IMR-90 (cell line): ENCODE measurements at places on chromosomes 4 and X. TPM values are rescaled to one million over a fixed set of nuclear protein-coding genes. Genes with fewer than 3 reads are reported as not detected.
A peak's percentile ranks its signal among the peaks of the same experiment; 100 is the strongest.

DNA sequence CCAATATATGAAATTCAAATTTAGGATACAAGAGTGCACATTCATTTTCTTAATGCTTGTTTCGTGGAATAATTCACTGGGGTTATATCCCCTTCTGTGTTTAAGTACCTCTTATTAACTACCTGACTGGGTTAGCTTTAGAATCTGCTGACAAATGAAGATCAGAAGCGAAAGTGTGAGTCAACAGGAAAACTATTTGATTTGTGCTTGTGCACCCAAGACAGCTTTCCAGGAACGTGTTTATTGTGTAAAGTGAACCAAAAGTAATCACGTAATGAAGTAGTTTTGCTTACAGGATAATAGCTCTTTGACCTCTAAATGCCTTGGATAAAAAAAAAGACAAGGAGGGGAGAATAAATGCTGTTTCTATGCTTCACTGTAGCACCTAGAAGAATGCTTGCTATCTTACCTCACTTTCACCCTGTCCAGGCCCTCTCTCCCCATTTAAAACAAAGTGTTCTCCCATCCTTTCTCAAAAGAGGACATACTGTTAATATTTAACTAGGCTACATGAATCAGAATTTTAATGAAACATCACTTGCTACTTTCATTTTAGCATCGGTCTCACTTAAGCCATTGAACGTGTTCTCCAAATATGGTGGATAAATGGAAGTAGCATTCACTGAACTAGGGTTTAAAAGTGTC is 141.9 kb downstream of the THOC2 start:
- no peak overlapping the region for H3K27ac ChIP-seq
- DNase-seq, result peak; percentile 22
- H3K4me1 ChIP-seq, result no peaks in the 10 kb centered on the region
- H3K27me3 ChIP-seq, result no peaks in the 10 kb centered on the region
- no peaks in the 10 kb centered on the region for H3K36me3 ChIP-seq

GRCh38 chrX:50893466-50893865 is 17.1 kb upstream of the BMP15 start:
- DNase-seq, result no peak
- H3K36me3 ChIP-seq, result no peaks in the 10 kb centered on the region
- H3K4me3 ChIP-seq, result no peak overlapping the region
- no peaks in the 10 kb centered on the region; the same call in 1 of the 2 replicates for H3K27me3 ChIP-seq
- H3K27ac ChIP-seq, result no peak overlapping the region
- no peaks in the 10 kb centered on the region for H3K4me1 ChIP-seq

GRCh38 chr4:141890279-141890678 is 253.9 kb downstream of the IL15 start:
- no peaks in the 10 kb centered on the region for H3K36me3 ChIP-seq
- no peaks in the 10 kb centered on the region for H3K4me1 ChIP-seq
- no peak overlapping the region for H3K27ac ChIP-seq
- H3K4me3 ChIP-seq, result no peak overlapping the region
- DNase-seq, result peak; percentile 7
- H3K27me3 ChIP-seq, result no peaks in the 10 kb centered on the region

DNA sequence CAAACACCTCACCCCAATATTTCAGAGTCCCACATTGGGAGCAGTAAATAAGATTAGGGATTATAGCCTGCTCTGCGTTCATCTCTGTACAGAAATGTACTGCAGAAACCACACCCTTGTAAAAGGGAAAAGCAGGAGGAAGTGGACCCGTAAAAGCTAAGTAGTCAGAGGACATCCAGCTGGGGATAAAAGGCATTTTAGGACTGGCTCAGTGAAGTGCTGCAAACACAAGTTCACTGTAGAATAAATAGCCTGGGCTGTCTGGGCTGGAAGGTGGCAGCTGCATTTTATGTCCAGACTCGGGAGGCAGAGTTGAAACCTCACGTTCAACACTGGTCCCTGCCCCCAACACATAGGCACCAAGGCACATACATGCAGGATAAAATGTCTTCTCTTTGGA is 178.7 kb upstream of the FAT1 start:
- no peak overlapping the region for H3K27ac ChIP-seq
- H3K27me3 ChIP-seq, result no peaks in the 10 kb centered on the region
- H3K36me3 ChIP-seq, result no peaks in the 10 kb centered on the region
- peaks cover 19% of the 10 kb centered on the region for H3K4me1 ChIP-seq

- peak overlapping the region; percentile 84 for H3K4me3 ChIP-seq
- H3K4me1 ChIP-seq, result no peaks in the 10 kb centered on the region
- DNase-seq, result no peak
- no peak overlapping the region for H3K27ac ChIP-seq
These were observed 1.1 kb downstream of the PJA1 start for GRCh38 chrX:69163936-69164741.

DNA sequence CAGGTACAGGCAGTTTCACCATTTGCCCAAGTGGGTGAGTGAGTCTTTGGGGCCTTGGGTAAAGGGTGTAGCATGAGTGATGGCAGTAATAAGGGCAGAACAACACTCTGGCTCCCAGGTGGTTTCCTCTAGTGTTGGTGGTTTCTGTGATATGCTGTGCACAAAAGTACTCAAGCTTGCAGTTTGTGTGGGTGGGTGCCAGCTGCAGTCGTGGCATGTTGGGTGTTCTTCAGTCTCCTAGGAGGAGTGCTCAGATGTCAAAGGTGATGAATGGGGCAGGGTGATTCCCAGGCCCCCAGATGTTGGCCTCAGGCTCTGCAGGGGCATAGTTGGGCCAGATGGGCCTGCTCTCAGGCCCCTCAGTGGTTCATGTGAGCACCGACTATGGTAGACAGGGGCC is 166.1 kb upstream of the KLF8 start:
- DNase-seq, result no peak
- no peak overlapping the region for H3K27ac ChIP-seq
- no peaks in the 10 kb centered on the region for H3K27me3 ChIP-seq
- no peaks in the 10 kb centered on the region for H3K36me3 ChIP-seq

GRCh38 chr4:102500352-102500695 is 835 bp upstream of the NFKB1 start:
- no peaks in the 10 kb centered on the region for H3K27me3 ChIP-seq
- H3K4me3 ChIP-seq, result peak overlapping the region; percentile 70
- peaks cover 3% of the 10 kb centered on the region; the same call in 1 of the 2 replicates for H3K4me1 ChIP-seq

DNA sequence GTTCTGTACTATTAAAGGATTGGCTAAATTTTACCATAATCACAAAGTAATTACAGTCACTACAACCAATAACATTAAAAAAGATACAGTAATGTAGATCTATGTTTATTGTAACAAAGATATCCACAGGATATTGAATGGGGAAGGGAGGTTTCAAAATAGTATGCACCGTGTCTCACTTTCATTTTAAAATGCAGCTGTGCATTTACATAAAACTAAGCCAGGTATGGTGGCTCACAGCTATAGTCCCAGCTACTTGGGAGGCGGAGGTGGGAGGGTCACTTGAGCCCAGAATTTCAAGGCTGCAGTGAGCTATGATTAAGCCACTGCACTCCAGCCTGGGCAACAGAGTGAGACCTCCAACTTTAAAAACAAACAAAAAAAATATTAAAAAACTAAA is 8.5 kb downstream of the SRP72 start:
- peaks cover 33% of the 10 kb centered on the region for H3K36me3 ChIP-seq
- no peaks in the 10 kb centered on the region for H3K4me1 ChIP-seq
- no peak for DNase-seq

- no peak overlapping the region for H3K27ac ChIP-seq
- DNase-seq, result no peak
- H3K4me1 ChIP-seq, result no peaks in the 10 kb centered on the region; the same call in 1 of the 2 replicates
- H3K4me3 ChIP-seq, result no peak overlapping the region
These were observed 121.0 kb upstream of the ARSJ start for GRCh38 chr4:114100288-114101031.

DNA sequence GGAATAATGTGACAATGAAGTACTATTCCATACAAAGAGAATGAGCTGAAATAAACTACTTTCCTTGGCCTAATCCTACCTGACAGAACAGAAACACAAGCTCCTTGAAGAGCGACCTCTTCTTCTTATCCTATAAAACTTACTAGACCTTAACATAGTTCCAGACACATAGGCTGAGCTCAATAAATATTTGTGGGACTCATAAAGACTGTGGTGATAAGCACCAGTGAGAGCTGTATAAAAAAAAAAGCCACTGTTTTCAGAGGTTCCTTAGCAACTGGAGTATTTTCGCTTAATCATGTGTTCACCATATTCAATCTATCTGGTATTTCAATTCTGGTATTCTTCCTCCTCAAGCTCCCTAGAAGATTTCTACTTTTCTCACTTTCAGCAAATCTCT is 1129.6 kb downstream of the STPG2 start:
- H3K27ac ChIP-seq, result no peak overlapping the region
- no peaks in the 10 kb centered on the region for H3K4me1 ChIP-seq
- no peak overlapping the region for H3K4me3 ChIP-seq
- H3K36me3 ChIP-seq, result no peaks in the 10 kb centered on the region

DNA sequence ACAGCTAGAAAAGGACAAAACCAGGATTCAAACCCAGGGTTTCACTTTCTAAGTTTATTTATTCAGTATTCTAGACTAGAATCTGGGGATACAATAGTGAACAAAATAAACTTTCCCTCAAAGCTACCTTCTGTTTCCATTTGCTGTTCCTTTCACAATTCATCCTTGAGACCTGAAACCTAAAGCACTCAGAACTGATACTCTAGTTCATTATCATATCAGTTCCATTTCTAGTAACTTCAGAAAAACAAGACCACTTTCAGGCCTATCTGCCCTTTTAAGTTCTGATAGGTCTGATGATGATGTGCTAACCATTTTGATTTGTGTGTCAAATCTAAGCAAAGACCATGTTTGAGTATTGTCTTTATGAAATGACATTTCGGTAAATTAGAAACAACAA is 7.8 kb upstream of the XK start:
- no peaks in the 10 kb centered on the region for H3K4me1 ChIP-seq
- no peak overlapping the region for H3K4me3 ChIP-seq
- no peaks in the 10 kb centered on the region for H3K36me3 ChIP-seq
- no peak overlapping the region for H3K27ac ChIP-seq

GRCh38 chr4:48877827-48878535 is 28.6 kb downstream of the OCIAD2 start:
- no peak for DNase-seq
- no peaks in the 10 kb centered on the region for H3K36me3 ChIP-seq
- no peaks in the 10 kb centered on the region for H3K4me1 ChIP-seq
- no peak overlapping the region for H3K27ac ChIP-seq

- no peak for DNase-seq
- H3K4me3 ChIP-seq, result no peak overlapping the region
- no peaks in the 10 kb centered on the region for H3K4me1 ChIP-seq
- no peaks in the 10 kb centered on the region for H3K36me3 ChIP-seq
- H3K27ac ChIP-seq, result no peak overlapping the region
These were observed 922.6 kb upstream of the PABPC4L start for GRCh38 chr4:135124196-135124595.

GRCh38 chr4:187071946-187072600 is 348.4 kb upstream of the FAT1 start:
- no peaks in the 10 kb centered on the region for H3K27me3 ChIP-seq
- no peak overlapping the region for H3K4me3 ChIP-seq
- H3K36me3 ChIP-seq, result no peaks in the 10 kb centered on the region
- no peak overlapping the region for H3K27ac ChIP-seq
- no peak for DNase-seq

GRCh38 chrX:6667048-6667768 is 132.3 kb upstream of the VCX3A start:
- no peak overlapping the region for H3K27ac ChIP-seq
- DNase-seq, result no peak
- H3K27me3 ChIP-seq, result no peaks in the 10 kb centered on the region
- no peaks in the 10 kb centered on the region for H3K4me1 ChIP-seq
- H3K36me3 ChIP-seq, result no peaks in the 10 kb centered on the region

DNA sequence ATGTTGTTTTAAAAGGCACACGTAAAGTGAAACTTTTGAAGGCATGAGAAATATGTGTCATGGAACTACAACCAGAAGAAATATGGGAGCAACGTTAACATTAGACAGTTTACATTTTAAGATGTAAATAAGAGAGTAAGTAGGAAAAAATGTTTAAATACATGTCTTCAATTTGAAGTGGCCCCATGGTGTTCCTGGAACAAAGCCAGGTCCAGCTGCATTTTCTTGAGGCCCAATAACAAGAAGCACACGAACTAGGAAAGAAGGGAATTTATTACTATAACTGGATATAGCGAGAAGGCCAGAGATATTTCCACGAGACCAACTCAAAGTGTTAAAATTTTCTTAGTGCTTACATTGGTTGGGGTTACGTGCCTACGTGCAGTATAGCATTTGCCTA is 458.1 kb downstream of the KCTD8 start:
- no peak overlapping the region for H3K4me3 ChIP-seq
- no peak overlapping the region for H3K27ac ChIP-seq
- peak; percentile 1 for DNase-seq
- H3K4me1 ChIP-seq, result no peaks in the 10 kb centered on the region
- no peaks in the 10 kb centered on the region for H3K27me3 ChIP-seq

- H3K27me3 ChIP-seq, result no peaks in the 10 kb centered on the region
- 0 out of 2 replicates have a peak, but pooled peaks cover 2% of the 10 kb centered on the region for H3K4me1 ChIP-seq
- DNase-seq, result peak; percentile 29
- no peaks in the 10 kb centered on the region for H3K36me3 ChIP-seq
- H3K27ac ChIP-seq, result no peak overlapping the region
- no peak overlapping the region for H3K4me3 ChIP-seq
These were observed 73.1 kb downstream of the PDGFC start for GRCh38 chr4:156898373-156899117.

DNA sequence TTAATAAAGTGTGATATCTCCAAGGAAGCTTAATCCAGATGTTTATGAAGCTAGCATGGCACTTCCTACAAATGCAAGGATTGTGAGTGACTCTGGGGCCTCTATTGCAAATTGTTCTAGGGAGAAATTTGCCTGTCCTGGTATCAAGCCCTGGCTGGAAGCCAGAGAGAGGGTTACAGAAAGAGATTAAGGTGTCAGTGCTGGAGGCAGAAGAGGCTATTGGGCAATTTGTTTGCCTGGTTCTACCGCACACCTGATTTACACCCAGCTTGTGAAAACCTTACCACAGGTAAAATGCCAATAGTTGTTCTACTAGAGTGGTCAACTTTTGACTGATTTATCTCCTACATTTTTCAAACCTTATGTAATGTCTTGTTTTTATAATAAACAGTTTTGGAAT is 186.7 kb upstream of the FAT1 start:
- H3K4me1 ChIP-seq, result peaks cover 2% of the 10 kb centered on the region; the same call in 1 of the 2 replicates
- no peak overlapping the region for H3K4me3 ChIP-seq
- no peak for DNase-seq
- no peak overlapping the region for H3K27ac ChIP-seq

DNA sequence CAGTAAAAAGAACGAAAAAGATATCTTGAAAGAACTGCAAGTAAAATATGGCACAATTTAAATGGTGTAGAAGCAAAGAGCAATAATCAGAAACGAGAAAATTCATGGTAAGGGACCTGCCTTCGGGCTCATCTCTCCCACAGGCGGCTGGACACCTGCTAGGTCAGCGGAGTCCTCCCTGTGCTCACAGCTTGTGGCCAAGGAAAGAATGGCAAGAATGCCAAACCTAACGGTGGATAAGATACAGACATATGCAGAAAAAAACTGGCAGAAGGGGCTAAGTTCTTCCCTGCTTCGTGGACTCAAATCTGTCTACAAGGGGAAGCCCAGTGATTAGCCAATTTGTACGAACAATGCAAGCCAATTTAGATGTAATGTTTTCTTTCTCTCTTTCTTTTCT is 152.1 kb upstream of the VCX start:
- no peaks in the 10 kb centered on the region for H3K4me1 ChIP-seq
- H3K36me3 ChIP-seq, result no peaks in the 10 kb centered on the region
- no peak overlapping the region for H3K4me3 ChIP-seq
- H3K27me3 ChIP-seq, result no peaks in the 10 kb centered on the region
- no peak overlapping the region for H3K27ac ChIP-seq

FAM3A gene
- total RNA-seq, result 14.0 and 15.0 TPM in 2 replicates

ZAR1 gene
- not detected in 2 replicates for total RNA-seq

NXF2B gene
- not detected in 2 replicates for total RNA-seq

ADGRL3 gene
- 2.2 and 2.5 TPM in 2 replicates for total RNA-seq

RHOXF2B gene
- total RNA-seq, result not detected in 2 replicates

VSIG4 gene
- not detected in 2 replicates for total RNA-seq

SMR3B gene
- total RNA-seq, result not detected in 2 replicates

DCAF12L2 gene
- total RNA-seq, result not detected in 2 replicates

TCEAL2 gene
- not detected in 2 replicates for total RNA-seq

BST1 gene
- 5.3 and 6.6 TPM in 2 replicates for total RNA-seq

ARAP2 gene
- total RNA-seq, result 1.7 and 1.8 TPM in 2 replicates

NKX6-1 gene
- total RNA-seq, result under 0.01 TPM in 1 of 2 replicates, not detected in the other

GPRASP2 gene
- 23.6 and 24.7 TPM in 2 replicates for total RNA-seq
